ENCODE measurements at places on chromosomes 2 and 18.

DNA sequence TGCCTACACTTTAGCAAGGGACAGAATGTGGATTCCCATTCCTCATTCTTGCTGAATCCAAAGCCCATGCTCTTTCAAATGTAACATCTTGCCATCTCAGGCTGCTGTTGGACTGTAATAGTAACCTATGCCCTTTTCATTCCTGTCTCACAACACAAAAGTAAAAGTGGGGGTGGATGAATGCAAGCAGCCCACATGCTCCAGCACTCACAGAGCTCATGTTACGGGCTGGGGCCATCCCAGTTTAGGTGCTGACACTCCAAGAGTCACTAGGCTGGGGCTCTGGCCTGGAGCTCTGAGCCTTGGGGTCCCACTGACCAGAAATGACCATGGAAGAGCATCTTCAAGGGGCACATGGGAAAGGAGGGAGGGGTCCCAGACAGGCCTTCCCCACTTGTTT lies 47.6 kb downstream of the CCBE1 start:
- DNase-seq = no peak

- no peak for DNase-seq
Measured at GRCh38 chr2:223503746-223504145, 98.4 kb downstream of the SCG2 start.

DNA sequence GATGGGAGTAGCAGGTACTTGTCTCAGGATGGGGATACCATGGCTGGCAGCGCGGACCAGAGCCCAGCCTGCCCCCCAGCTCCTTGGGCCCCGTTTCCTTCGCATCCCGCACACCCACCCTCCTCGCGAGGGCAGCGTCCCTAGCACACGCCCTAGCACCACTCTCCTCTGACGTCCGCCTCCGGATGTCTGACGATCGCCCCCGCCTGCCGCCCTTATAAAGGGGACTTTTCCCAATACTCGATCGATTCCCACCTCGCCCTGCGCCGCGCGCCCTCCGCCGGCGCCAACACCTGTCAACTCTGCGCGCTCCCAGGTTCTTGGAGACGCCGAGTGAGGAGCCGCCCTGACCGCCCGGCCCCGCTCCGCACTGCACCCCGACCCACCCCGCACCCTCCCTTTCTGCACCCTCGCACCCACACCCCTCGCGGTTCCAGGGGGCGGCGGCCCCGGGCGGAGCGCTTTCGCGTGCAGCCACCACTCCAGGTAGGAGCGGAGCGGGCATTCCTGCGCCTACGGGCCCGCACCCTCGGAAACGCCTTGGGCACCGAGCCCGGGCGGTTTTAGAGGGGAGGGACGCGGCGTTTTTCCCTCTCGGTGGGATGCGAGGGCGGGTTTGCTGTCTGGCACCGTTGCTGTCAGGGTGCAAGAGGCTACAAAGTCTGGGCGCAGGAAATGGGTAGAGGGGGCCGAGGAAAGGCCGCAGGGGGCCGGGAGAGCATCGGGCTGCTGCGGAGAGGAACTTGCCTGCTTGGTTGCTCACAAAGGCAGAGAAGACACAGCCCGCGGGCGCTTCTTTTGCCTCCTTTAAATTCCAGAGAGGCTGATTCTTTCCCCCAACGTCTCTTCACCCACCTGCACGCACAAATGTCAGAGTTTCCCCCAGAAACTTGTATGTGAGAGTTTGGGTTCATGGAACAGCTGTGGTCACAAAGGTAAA lies at the start of gene SLC5A7:
Gene SLC5A7 (plus strand): TSS at position 247 of the 940 bp plus-strand sequence. CDS start 1,632 bp downstream, outside the sequence.
- peak; percentile 22 for DNase-seq

DNA sequence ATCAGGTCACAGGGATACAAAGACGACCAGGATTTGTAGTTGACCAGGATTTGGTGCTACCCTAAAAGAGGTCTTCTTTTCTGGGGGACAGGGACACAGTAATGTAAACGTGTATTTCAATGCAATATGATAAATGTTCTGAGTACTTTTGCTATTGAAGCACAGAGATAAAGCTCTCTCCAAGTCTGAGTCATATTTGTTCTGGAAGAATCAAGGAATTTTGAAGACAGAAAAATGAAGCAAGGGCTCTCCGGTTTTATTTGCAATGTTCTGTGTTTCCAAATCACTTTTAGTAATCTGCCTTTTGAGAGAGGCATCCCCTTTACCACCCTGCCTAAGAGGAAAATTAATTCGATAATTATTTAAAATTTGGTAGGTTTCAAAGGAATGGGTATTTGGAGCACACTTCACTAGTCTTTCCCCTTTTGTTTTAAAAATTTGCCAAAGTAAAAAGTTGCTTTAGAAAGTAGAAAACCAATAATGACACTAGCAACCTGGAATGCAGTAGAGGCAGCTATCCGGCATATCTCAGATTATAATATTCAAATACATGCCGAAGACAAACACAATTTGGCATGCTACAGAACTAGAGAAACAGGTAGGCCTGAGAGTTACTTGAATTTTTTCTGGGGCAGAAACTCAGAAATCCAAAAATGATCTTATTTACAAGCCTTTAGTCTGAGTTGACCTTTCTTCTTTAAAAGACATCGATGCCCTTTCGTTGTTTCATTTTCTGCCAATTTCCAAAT lies 82.7 kb downstream of the MREG start:
- DNase-seq = no peak

DNA sequence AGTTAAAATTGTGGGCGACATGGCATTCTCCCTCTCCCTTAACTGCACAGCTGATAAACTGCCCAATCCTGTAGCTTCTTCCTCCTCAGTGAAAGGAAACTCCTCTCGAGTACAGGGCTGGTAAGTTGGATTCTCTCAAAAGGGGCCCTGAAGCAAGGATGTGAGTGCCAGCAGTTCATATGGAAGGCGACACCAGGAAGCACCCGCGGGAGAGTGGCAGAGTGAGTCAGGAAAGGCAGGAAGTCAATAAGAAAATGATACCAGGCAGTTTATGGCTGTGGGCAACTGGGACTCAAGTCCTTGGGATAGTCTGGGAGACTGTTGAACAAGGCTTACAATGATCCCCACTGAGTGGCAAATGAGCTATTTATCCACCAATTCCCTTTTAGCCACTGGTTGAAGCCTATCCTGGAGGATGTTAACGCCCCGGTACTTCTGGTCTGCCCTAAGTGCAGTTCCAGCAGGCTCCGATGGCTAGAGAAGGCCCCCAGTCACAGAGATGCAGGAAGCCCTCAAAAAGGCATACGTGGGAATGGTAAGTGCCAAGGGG lies 34.8 kb downstream of the ABHD3 start:
- DNase-seq = no peak

GRCh38 chr2:169509955-169510354 lies 453 bp downstream of the KLHL41 start:
- no peak for DNase-seq

DNA sequence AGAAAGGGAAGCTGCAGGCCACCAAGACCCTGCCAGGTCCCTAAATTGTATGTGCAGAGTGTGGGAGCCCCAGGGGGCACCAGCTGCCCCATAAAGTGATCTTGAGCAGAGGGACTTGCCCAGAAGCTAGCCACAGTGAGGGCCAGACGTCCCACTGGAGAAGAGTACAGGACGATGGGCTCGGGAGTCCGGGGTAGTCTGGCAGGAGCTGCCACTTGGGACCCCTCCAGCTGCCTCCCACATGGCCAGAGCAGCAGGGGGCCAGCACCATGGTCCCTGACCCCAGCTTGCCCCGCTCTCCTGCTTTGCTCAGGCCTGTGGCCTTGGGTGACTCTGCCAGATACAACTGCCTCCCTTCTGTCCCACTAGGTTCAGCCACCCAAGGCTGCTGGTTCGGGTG lies 11.7 kb upstream of the LOXHD1 start:
- DNase-seq = no peak

DNA sequence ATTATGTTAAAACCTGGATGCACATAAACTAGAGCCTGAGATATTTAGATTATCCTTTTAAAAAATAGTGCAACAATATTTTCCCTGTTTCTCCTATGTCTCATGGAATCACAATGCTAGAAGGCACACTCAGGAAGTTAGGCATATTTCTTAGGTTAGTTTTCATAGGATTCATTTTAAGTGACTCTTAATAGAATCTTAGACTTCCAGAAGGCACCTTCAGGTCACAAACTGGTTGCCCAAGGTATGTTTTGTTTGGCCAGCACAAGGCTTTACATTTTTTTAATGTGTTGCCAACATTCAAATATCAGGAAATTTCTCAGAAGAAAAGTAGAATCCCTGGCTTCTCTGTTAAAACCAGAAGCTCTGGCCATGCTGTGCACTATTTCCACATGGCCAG lies 129.3 kb downstream of the LNPK start:
- no peak for DNase-seq

- DNase-seq = no peak
Measured at GRCh38 chr18:37272226-37272625, 293.4 kb downstream of the CELF4 start.

DNA sequence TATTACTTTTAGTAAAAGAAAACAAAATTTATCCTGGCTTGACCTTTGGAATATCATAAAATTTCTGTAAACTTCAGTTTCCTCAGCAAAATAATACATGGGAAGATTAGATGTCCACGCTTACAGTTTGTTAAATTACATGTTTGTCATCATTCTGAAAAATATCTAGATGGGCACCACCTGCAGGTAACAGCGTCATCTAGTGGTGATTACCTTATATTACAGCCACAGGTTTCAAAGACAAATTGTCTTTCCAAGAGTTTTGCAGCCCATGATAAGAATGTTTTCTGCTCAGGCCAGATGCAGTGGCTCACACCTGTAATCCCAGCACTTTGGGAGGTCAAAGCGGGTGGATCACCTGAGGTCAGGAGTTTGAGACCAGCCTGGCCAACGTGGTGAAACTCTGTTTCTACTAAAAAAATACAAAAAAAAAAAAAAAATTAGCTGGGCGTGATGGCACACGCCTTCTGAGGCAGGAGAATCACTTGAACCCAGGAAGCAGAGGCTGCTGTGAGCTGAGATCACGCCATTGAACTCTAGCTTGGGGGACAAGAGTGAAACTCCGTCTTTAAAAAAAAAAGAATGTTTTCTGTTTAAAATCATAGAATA lies 96.3 kb upstream of the RASGRP3 start:
- DNase-seq = no peak

DNA sequence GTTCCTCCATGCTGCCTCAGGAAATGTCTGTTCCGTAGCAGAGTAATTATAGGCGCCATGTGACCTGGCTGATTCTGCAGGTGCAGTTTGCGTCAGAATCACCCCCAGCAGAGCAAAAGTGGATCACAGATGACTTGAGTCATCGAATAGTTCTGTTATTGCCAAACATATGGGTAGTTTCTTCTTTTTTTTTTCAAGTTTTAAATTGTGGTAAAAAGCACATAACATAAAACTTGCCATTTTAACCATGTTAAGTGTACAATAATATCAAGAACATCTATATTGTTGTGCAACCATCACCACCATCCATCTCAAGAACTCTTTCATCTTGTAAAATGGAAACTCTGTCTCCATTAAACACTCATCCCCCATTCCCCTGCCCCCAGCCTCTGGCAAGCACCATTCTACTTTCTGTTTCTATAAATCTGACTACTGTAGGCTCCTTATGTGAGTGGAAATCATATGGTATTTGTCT lies 177.7 kb upstream of the TWIST2 start:
- no peak for DNase-seq

GRCh38 chr2:121599963-121600651 lies 49.2 kb downstream of the CLASP1 start:
- no peak for DNase-seq

- no peak for DNase-seq
Measured at GRCh38 chr2:183543731-183544130, 419.5 kb downstream of the NUP35 start.

DNA sequence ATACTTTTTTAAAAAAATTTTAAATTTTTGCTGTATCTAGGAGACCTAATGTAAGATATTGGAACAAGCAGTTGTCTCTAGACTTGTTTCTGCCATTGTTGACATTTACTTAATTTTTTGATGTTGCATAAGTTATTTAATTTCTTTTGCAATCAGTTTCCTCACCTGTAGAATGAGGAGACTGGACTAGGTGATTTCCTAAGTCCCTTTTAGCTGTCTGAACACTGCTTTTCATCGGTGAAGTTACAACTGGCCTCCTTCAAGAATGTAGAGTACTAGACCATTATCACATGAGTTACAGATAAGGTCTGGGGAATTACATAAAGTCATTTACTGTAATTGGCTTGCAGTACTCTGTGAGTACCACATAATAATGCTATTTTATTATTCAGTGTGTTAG lies 147.6 kb downstream of the LTBP1 start:
- no peak for DNase-seq

- DNase-seq = no peak
Measured at GRCh38 chr2:113175736-113176695, 2.2 kb downstream of the PSD4 start.

- peak; percentile 26 for DNase-seq
Measured at GRCh38 chr2:21103274-21103891, 20.4 kb upstream of the TDRD15 start.

- DNase-seq = no peak
Measured at GRCh38 chr2:54952978-54953456, 97.2 kb downstream of the RTN4 start.

DNA sequence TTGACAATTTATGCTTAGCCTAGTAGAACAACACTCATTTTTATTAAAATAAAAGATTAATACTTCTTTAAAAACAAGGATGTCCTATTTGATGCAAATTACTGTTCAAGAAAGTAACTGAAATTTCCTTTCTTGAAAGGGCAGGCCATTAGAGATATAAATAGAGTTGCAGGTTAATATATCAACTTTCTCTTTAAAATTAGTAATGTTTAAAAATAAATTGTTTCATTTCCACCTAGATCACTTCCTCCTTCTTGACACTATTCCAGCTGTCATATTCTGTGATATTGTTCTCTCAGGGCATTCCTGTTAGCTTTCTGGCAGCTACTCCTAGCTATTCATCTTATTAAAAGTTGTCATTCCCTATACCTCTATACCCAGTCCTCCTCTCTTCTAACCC lies 357.9 kb upstream of the NRP2 start:
- DNase-seq = no peak

- no peak for DNase-seq
Measured at GRCh38 chr2:174028935-174029334, 63.8 kb upstream of the SP3 start.

DNA sequence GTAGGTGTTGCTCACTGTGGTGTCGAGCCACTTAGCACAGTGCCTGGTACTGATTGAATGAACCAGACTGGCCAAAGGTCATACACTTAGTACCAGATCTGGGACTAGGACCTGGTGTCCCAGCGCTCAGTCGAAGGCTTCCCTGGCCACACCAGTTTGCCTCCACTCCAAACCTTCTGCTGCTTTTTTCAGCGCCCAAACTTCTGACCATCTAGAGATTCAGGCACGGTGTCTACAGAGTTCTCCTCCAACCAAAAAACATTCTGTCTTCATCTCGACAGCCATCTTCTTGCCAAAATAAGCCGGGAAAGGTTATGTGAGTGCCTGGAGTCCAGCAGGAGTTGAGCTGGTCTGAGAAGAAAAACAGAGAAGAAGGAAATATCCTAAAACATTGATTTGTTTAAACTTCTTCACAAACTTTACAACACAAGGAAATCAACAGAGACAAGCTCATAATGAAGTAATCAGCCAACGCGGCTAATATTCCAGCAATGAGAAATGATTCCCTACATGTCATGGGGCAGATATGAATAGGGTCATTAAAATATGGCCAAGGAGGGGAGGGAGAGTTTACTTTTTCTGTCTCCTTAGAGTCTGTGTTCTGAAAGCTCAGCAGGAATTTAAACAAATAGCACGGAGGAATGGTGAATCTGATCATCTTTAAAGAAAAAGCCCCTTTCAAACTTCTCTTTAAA lies 2.3 kb upstream of the GLI2 start:
- DNase-seq = no peak

- no peak for DNase-seq
Measured at GRCh38 chr18:67468038-67468437, 48.5 kb downstream of the DSEL start.

- no peak for DNase-seq
Measured at GRCh38 chr2:88127888-88128653, at the start of gene FABP1. Gene FABP1, minus strand, starts transcription at chr2:88128062. Its CDS starts 45 bp downstream, at chr2:88128017.

Measured in NCI-H345 (cell line).